ENCODE measurements at places on chromosomes 3 and 15.

DNA sequence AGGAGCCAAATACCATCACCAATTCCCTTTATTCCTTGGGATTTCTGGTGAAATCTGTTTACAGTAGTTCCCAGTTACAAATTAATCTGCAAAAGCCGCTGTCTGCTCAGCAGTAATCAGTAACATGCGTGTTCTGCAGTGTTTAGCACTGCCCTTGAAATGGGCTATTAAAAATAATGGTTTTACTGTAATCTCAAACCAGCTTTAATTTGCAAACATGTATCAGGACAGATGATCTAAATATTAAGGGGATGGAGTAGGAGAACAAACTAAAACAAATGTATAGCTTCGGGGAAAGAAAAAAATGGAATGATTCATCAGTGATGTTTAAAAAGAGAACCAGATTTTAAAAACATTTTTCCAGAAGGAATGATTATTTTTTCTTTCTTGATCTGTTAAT is 513.2 kb downstream of the MECOM start:
- DNase-seq, result no peak

DNA sequence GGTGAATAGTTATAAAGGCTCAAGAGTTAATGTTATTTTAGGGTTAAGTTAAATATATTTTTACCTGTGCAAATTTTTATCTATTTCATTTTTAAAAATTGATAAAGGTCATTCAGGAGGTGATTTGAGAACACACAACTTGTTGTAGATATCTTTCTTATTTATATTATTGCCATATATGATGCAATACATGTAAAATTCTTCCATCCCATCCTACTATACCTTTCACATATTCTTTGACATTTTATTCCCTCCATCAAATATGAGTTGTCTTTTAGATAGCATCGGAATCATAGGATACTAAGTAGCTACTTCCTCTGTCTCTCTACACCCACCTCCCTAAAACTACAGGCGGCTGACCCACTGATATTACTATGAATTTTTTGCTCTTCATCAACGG is 734.1 kb downstream of the FHIT start:
- DNase-seq, result no peak

- no peak for DNase-seq
These were observed 47.6 kb downstream of the SLMAP start for GRCh38 chr3:57803647-57804081.

DNA sequence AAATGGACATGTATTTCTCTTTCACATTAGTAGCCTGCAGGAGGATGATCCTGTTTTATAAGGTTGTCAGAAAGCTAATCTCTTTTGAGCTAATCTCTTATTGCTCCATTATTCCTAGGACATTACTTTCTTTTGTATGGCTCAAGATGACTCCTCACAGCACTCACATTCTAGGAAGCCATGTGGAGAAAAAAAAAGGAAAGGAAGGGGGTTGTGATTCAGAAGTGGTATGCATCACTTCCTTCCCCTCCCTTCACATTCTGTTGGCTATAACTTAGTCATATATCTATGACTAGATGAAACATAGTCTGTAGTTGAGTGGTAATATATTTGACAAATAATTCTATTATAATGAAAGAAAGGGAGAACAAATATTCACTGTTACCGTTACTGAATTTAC is 168.8 kb upstream of the TTC14 start:
- DNase-seq, result no peak

- DNase-seq, result no peak
These were observed 261.3 kb upstream of the NR2E3 start for GRCh38 chr15:71549091-71549490.

DNA sequence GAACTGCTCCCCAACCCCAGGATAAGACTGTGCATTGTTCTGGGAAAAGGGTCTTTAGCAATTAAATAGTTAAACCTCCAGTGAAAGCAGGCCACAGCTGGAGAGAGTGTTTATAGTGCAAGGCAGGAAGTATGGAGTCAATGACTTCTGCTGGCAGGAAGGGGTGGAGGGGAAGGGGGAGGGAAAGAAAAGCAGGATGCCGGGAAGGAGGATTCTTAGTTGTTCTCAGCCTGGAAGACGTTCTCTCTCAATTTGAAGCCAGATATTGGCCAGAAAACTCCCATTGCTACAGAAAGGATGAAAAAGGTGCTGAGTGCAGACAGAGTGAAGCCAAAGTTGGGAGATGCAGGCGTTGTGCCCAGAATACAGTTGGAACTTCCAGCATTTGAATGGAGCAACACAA is 35.7 kb upstream of the ACTL6A start:
- no peak for DNase-seq

GRCh38 chr15:47496343-47497185 is 220.7 kb upstream of the SEMA6D start:
- no peak for DNase-seq

DNA sequence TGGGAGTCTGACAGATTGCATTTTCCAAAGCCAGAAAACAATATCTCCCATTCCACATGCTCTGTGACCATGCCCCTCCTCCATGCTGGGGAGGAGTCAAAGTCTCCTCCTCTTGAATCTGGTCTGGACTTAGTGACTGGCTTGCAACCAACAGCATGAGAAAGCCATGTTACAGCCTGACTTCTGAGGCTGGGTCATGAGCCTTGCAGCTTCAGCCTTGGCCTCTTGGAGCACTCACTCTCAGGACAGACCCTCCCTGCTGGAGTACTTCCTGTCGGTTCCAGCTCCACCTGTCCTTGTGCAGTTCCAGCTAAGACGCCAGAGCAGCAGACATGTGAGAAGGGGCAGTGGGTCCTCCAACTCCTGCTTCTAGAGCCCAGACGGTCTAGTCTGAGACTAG is 49.7 kb upstream of the RBSN start:
- DNase-seq, result no peak

DNA sequence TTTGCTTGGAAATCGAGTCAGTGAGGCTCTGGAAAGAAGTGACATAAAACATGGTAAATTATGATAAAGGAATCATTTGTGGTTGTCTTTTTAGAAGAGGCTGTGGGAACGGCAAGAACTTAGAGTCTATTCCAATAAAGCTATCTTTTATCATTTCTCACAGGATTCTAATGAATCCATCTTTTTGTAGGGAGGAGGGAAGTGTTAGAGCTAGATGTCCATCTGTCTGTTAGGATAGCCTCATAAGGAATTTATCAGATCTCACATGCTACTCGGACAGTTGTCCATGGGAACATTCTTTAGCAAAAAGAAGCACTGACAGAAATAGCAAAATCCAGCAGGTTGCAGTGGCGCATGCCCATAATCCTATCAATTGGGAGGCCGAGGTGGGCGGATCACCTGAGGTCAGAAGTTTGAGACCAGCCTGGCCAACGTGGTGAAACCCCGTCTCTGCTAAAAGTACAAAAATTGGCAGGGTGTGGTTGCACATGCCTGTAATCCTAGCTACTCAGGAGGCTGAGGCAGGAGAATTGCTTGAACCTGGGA is 37.0 kb downstream of the STARD9 start:
- DNase-seq, result no peak

- no peak for DNase-seq
These were observed 64.4 kb downstream of the FRMD4B start for GRCh38 chr3:69321301-69322157.

GRCh38 chr15:66496951-66497501 is 536 bp downstream of the SNAPC5 start:
- DNase-seq, result no peak

GRCh38 chr3:56291244-56291680 is 177.0 kb downstream of the ERC2 start:
- DNase-seq, result no peak

DNA sequence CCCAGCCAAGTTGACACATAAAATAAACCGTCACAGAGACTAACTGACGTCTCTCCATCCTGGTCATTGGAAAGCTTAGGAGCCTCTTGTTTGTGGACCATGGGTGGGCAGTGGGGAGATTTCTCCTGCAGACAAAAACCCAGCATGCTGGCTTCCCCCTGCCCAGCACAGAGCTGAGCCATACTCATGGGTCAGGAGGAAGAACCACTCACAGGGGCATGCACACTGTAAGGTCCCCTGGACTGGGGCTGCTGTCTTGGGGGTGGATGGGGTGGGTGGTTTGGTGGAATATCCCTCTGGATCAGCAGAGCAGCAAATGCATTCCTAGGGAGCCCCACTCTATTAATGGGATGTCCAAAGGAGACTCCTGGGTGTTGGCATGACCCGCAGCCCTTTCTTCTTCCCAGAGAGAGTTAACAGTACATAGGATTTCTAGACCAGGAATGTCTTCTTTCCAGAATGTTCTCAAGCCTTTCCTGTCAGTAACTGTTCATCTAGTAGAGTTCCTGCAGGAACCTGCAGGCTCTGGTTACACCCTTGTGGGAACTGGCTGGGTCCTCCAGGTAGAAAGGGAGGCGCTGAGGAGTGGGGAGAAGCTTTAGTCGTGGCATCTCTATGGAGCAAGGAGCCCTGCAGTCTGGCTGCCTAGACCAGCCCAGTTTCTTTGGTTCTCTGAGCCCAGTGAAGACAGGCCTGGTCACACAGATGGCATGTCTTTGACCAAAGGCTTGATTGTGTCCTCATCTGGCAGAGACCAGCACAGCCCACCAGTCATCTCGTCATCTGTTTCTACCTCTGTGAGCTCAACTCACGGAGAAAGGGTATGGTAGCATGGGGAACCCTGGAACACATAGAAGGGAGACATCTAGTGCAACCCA is 73.4 kb upstream of the PRR23C start:
- DNase-seq, result no peak

DNA sequence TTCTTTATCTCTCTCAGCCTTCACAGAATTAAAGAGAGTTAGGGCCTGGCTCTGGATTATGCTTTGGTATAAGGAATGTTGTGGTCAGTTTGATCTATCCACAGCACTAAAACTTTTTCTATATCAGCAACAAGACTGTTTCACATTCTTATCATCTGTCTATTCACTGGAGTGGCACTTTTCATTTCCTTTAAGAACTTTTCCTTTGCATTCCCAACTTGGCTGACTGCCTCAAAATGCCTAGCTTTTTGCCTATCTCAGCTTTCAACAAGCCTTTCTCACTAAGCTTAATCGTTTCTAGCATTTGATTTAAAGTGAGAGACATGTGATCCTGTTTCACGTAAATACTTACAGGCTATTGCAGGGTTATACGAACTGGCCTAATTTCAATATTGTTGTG is 471.8 kb downstream of the GBE1 start:
- DNase-seq, result no peak

- DNase-seq, result no peak
These were observed 719 bp downstream of the FEZF2 start for GRCh38 chr3:62372621-62373041.

DNA sequence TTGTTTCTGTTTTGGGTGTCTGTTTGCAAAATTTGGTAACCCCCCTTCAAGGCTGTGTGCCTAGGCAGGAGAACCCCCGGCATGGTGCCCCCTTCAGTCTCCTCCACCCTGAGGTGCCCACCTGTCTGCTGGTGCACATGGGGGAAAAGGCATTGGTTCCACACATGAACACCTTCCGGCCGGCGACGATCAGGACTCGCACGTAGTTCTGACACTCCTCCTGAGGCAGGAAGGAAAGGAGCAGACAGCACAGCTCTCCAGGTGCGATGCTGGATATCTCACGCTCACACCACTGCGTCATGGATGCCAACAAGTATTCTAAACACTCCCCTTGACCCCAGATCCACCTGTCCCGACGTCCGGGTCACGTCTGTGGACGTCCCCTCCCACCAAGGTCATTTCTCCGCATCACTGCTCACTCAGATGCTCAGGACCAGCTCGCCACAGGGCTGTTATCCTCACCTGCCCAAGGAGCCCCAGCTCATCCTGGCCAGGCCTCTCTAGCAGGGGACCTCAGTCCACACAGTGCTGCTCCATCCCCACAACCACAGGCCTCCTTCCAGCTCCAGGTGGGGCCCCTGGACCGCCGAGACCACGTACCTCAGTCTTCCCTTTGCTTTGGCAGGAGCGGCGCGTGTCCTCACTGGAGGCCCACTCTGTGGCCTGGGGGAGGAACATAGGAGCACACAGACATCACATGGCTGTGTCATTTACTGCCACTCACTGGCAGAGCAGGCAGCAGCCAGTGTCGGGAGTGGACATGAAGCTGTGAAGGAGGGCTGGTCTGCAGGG is 99.0 kb downstream of the SEMA5B start:
- no peak for DNase-seq

- DNase-seq, result no peak
These were observed 2.8 kb upstream of the ISG20 start for GRCh38 chr15:88636050-88636449.

DNA sequence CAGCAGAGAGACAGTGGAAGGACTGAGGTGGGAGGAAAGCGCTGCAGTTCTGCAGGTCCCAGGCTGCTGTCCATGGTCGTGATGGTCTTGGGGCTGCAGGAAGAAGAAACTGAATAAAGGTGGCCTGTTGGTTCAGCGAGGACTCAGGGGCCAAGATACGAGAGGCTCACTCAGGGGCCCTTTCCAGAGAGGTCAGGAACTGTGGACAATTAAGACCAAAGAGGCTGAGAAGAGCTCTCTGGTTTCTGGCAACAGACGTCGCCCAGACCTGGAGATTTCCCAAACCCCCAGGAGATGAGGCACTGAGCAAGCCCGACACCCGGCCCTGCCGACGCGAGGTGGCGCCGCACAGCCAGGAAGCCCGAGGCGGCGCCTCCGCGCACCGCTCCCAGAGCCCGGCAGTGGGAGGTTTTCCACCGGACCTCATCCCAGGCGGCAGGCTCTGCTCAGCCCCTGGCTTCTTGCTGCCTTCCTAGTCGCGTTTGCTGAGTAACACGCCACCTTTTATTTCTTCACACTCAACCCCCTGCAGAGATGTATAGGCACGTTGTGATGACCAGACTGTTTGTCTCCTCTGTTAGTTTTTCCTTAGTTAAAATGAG is 56.4 kb upstream of the ARRDC4 start:
- DNase-seq, result no peak

GRCh38 chr3:65473736-65474135 is 565.0 kb downstream of the MAGI1 start:
- no peak for DNase-seq

GRCh38 chr3:179819379-179819778 is 166.5 kb downstream of the USP13 start:
- DNase-seq, result no peak

- DNase-seq, result no peak
These were observed 17.8 kb downstream of the HERC1 start for GRCh38 chr15:63815796-63816533.

- no peak for DNase-seq
These were observed 683.6 kb upstream of the ROBO1 start for GRCh38 chr3:80451393-80451792.

- DNase-seq, result no peak
These were observed 324.1 kb downstream of the ZIC1 start for GRCh38 chr3:147733217-147733616.

GRCh38 chr3:181912384-181912783 is 200.7 kb downstream of the SOX2 start:
- no peak for DNase-seq

GRCh38 chr15:67091980-67092677 is 26.7 kb downstream of the SMAD3 start:
- no peak for DNase-seq

GRCh38 chr3:14798231-14798630 is 20.5 kb upstream of the FGD5 start:
- DNase-seq, result no peak

Measured in activated gamma-delta T cell (primary cell).